T-helper 17 cell (primary cell): ENCODE measurements at places on chromosomes 12 and 14.

DNA sequence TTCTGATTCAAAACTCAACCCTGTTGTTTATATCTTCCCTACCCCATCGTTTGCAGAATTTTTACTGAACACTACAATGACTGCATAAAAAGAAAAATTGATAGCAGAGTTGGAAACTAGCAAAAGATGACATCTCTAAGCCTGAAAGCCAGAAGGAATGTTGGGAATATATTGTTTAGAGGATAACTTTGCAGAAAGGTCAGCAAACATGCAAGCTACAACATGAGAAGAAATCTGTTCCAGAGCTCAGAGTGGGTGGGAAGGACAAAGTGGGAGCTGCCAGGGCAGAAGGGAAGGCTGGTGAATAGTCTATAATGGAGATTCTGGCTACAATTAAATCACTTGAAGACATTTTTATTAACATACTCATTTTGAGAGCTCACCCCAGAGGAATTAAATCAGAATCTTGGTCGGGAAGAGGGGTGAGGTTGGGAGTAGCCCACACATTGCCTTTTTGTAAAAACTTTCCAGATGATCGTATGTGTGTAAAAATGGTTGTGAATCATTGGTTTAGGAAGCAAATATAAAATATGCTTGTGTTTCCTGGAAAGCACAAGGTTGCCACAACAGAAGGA lies 574.8 kb downstream of the FLRT2 start:
- DNase-seq = no peak

DNA sequence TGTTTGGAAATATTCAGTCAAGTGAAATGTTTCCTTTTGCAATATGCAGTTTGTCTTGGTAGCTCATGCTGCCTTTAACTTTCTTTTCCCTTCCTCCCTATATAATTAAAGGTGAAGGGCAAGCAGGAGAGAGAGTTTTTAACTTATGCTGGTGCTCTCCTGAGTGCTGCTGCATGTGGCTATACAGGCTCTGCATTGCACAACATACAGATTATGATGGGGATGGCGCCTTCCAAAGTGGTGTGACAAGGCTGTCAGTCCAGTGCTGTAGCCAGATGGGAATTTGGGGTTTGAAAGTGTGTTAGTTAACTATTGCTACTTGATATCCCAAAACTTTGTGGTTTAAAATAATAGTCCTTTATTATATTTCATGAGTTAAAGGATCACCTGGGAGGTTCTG lies 199.0 kb downstream of the ATP23 start:
- DNase-seq = no peak

DNA sequence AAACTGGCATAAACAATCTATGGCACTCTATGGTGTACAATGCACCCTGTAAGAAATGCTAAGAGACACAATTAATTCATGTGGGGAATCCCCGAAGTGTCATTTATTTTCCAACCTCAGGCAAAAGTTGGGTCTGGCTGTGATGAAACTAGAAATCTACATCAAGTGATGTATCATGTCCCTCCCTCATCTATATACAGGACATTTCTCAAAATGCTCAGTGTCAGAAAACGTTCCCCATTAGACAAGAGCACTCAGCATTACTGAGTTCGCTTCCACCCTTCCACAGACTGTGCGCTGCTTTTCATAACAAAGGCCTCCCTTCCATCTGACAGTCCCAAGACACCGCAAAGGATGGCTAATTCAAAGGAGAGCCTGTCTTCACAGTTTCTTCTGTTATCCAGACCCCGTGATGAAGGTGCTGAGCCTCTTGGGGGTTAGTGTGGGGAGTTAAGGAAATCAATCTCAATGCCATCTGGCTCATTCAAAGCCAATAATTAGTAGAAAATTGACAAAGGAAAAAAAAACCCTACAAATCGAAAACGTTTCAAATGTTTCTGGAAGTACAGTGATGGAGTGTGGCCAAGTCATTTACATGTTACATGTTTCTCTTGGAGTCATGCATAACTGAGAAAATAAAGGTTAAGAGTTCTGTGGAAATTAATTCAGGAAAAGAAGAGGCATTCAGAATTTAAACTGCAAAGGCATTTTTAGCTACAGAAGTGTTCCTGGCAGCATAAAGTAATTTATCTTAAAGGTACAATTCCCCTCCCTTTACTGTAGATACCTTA lies 7.5 kb downstream of the CCDC88C start:
- DNase-seq = no peak

DNA sequence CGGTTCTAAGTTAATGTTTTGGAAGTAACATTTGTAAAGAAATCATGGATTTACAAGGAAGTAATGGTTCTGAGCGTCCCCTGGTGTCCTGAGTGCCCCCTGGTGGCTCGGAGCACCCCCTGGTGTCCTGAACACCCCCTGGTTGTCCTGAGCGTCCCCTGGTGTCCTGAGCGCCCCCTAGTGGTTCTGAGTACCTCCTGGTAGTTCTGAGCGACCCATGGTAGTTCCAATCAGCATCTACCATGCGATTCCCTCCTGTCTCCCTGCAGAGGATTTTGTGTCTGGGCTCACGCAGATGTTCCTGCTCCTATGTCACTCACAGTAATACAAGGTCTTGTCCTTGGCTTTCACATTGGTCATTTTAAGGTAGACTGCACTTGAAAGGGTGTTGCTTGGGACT lies 1352.9 kb downstream of the TMEM121 start:
- no peak for DNase-seq

DNA sequence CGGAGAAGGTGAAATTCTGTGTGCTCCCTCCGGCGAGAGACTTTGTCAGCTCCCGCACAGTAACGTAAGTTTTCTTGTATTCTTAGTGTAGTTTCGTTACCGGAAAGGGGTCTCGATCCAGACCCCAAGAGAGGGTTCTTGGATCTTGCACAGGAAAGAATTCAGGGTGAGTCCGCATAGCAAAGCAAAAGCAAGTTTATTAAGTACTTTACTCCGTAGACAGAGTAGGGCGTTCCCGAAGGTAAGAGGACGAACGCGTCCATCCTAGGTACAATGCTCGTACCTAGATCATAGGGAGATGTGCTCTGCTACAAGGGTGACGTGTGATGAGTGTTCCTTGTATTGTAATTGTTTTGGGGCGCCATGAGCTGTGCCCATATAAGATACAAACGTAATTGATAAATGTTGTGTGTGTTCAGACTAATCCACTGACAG lies 293 bp downstream of the IFI27L1 start:
- no peak for DNase-seq

GRCh38 chr14:81682701-81683100 lies 149.0 kb upstream of the SEL1L start:
- DNase-seq = no peak
